Fibroblast of skin of left biceps (primary cell): ENCODE measurements at places on chromosomes 7 and 10.
A peak's percentile ranks its signal among the peaks of the same experiment; 100 is the strongest.

DNA sequence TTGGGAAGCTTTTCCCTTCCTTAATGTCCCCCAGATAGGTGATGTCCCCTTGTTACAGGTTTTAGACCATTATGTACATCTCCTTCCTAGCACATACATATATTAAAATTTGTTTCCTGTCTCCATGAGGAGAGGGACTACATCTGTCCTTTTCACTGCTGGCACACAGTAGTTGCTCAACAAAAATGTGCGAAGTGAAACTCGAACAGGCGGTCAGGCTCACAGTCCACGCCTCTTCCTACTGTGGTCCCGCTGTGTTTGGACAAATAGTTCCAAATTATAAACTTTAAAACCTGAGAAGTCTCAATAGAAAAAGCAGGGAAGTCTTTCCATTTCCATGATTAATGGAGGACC is 1.2 kb upstream of the HHEX start:
- DNase-seq = no peak

DNA sequence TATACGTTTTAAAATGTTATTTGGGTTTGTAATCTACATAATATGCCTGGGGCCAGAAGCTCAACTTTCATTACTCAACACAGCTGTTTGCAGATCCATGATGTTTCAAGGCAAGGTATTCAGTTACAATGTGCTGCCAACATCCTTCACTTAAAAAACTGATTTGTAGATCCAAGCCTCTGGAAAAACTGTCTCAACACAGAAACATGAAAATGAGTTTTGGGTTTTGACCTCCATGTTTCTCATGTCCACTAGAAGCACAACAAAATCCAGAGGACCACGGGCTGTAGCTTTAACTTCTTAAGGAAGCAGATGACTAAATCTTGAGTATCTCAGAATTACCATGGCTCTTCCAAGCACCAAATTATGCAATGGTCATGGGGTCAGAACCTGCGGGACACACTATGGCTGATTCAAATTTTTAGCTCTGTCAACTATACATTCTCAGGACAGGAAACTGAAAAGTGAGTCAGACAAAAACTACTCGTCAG is 247.1 kb upstream of the GRB10 start:
- DNase-seq = peak; percentile 50

GRCh38 chr7:90839316-90839715 is 243.2 kb downstream of the CDK14 start:
- DNase-seq = no peak

- no peak for DNase-seq
Observed at GRCh38 chr7:88967432-88967831, 171.9 kb upstream of the TEX47 start.

DNA sequence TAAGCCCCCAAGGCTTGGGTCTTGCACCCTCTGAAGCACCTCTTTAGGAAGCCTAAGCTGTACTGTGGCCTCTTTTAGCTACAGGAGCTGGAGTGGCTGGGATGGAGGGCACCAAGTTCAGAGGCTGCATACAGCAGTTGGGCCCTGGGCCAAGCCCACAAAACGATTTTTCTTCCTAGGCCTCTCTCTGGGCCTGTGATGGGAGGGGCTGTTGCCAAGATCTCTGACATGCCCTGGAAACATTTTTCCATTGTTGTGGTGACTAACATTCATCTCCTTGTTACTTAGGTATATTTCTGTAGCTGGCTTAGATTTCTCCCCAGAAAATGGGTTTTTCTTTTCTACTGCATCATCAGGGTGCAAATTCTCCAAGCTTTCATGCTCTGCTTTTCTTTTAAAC is 375.7 kb upstream of the NPSR1 start:
- no peak for DNase-seq
